H7 (cell line): ENCODE measurements at places on chromosomes 16 and 17.

- DNase-seq = no peak
Observed at GRCh38 chr17:31100840-31101459, 6.2 kb downstream of the NF1 start.

DNA sequence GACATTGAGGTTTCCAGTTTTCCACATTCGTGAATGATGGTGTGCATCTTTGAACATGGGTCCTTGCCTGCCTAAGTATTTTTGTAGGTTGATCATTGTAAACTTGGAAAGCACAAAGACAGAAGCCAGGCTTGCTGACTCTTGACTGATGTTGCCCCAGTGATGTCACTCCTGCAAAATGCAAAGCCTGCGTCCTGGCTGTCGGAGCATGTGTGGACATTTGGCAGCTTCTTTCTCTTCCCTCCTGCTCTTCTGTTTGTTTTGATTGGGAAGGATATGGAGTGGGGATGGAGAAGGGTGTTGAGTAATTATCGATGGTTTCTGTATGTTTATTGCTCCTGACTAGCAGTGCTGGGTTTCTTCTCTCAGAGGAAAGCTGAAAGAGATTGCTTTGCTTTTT lies 3.2 kb downstream of the NDE1 start:
- DNase-seq = no peak

DNA sequence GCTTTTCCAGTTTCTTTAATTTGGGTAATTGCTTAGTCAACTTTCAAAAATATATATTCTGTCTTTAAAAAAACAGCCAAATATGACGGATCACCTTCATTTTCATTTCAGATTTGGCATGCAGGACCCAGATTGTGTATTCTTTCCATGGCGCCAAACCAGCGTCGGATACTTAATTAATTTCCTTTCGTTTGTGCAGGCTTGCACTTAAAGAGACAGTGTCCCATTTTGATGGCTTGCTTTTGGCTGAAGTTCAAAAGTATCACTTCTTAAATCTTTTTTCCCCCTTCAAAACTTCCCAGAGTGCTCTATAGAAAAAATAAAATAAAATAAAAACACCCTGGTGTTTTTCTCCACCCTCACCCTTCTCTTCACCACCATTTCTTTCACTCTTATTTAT lies 394.5 kb upstream of the SOX9 start:
- DNase-seq = no peak

- DNase-seq = no peak
Observed at GRCh38 chr16:48330189-48330840, 54.9 kb downstream of the SIAH1 start.

- no peak for DNase-seq
Observed at GRCh38 chr17:82687375-82687861, 11.1 kb downstream of the RAB40B start.

DNA sequence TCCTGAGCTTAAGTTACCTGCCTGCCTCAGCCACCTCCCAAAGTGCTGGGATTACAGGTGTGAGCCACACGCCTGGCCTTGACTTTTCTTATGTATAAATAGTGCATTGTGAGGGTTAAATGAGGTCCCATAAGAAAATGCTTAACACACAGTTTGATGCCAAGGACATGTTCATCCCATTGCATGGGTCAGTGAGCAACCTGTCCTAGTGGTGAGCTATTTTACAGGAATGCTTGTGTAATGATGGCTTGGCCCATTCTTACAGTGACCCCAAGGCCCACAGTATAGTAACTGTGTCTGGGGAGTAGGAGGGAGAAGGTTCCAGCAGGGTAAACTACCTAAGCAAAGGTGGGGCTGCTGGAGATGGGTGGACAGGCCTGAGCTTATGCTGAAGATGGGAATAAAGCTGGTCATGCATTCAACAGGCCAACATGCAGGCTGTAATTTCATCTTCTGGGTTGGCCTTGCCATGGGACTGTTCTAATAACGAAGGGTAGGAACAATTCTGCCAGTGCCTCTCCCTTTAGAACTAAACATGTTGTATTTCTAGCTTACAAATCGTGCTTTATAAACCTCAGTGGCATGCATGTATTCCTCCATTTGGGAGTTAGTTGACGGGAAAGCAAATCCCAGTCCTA lies 6.2 kb downstream of the ACSF2 start:
- no peak for DNase-seq

GRCh38 chr16:79074541-79074940 lies 526.0 kb downstream of the MAF start:
- DNase-seq = no peak

- no peak for DNase-seq
Observed at GRCh38 chr17:70378076-70378475, 208.7 kb downstream of the KCNJ2 start.

GRCh38 chr17:8237175-8237574 lies 10.7 kb downstream of the CTC1 start:
- DNase-seq = no peak

DNA sequence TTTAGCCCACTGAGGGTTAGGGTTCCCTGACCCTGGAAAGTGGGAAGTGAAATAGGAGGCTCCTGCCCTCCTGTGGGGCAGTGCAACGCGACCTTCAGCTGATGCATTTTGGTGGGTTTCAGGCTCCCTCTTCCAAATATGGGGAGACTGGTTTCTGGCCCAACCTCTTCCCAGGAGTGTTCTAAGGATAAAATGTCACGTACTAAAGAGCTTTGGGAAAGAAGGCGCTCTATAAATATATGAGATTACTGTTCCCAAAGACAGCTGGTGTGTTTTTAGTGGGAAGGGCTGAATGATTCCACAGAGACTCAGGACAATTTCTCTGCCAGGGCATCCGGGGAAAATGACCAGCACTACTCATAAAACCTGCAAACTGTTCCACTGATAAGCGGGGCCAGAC lies 9.8 kb downstream of the SLC35B1 start:
- DNase-seq = no peak

DNA sequence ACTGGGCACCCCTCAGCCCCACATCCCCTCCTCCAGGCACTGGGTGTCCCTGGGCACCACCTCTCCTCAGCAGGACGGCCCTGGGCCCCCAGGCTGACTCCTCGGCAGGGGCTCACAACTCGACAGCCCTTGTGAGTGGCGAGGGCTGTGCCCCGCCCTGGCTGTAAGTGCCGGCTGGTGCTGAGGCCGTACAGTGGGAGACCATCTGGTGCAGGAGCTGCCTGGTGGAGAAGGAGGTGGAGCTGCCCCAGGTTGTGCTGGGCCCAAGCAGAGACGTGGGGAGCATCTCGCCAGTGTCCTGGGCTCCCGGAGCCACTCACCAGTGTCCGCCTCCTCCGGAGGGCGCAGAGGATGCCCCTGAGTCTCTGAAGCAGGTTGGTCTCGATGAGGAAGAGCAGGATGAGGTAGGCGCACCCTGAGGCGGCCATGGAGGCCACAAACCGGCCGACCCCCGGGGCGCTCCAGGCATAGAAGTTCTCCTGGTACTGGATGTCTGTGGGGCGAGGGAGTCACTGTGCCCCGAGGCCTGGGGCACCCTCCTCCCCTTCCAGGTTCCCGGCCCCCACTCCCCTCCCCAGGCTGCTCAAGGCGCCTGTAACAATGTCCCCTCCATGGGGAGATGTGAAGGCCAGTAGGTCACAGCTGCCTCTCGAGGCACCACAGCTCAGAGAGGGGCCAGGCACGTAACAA lies 15.1 kb upstream of the RNPS1 start:
- no peak for DNase-seq

GRCh38 chr17:54956791-54957190 lies 11.7 kb downstream of the COX11 start:
- DNase-seq = peak; percentile 14

DNA sequence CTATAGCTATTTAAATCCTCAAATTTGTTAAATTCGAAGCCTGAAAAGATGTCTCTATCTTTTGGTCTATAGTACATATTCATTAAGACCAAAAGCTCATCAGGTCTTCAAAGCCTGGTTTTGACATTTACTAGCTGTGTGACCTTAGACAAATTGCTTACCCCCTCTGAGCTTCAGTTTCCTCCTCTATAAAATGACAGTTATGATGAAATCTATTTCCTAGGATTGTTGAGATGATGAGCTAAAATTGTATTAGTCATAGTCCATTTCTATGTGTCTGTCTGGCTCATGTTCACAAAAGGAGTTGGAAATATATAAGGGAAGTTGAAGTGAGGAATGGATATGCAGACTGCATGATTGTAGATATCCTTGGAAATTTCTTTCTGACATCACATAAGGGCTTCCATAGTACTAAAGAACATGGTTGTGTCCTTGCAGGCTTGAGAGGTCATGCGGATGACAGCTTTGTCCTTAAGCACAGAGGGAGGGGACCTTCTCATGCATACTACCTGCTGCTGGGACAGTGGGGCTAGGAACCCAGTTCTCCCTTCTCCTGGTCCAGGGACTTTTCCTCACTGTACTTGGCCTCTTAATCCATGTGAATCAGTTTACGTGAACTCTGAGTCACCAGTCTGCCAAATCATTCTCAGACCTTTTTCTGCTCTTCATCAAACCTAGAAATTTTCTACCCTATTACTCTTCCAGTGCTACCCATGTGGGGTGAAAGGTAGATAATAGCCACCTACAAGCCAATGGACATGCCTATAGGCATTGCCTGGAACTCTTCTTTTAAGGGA lies 487.5 kb upstream of the SALL1 start:
- no peak for DNase-seq

DNA sequence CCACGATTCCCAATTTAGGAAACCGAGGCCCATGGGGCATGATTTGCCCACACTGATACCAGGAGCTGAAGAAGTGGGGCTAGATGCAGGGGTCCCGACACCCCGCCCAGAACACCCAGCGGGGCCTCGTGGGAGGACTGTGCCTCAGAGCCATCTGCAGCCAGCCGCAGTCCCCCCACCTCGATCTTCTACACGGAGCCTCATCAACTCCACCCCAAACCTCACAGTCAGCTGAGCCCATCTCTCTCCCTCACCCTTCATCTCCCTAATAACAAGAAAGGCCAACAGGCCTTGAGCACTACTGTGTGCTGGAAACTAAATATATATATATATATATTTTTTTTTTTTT lies 4.2 kb downstream of the ITGAE start:
- DNase-seq = peak; percentile 40

DNA sequence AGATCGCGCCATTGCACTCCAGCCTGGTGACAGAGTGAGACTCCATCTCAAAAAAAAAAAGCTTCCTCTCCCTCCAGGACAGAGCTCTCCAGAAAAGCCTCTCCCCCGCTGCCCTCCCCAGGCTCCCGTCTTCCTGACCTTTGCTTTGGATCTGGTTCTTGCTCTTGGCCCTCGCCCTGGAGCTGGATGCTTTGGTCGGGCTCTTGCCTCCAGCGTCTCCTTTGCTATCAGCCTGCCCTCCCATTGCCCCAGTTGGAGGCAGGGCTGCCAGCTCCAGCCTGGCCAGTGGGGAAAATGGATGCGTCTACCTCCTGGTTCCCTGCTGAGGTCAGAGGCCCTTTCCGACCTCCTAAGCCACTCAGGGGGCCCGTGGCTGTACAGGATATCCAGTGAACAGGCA lies 35.9 kb downstream of the TRARG1 start:
- no peak for DNase-seq

DNA sequence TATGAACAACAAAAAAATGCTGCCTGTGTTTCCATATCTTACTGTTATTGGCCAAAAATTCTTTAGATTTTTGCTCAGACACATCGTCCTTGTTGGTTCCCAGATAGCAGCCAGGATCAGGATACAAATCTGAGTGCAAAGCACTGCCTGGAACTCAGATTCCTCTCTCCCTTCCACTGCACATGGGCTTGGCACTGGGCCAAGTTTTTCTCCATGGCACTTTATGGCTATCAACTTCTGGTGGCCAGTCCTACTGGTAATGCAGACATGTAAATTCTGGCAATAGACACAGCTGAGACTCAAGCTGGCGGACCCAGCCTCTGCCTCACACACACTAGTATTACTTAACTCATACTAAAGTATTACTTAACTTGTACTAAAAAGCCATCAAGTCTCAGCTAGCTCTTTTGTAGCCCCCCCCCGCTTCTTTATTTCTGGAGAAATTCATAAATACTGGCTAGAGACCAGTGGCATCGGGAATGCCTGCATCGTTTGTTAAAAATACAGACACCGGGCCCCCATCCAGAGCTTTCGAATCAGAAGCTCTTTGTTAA lies 181.2 kb upstream of the COX10 start:
- DNase-seq = no peak

- peak; percentile 62 for DNase-seq
Observed at GRCh38 chr16:89695086-89695874, 6.2 kb downstream of the SPATA2L start.

DNA sequence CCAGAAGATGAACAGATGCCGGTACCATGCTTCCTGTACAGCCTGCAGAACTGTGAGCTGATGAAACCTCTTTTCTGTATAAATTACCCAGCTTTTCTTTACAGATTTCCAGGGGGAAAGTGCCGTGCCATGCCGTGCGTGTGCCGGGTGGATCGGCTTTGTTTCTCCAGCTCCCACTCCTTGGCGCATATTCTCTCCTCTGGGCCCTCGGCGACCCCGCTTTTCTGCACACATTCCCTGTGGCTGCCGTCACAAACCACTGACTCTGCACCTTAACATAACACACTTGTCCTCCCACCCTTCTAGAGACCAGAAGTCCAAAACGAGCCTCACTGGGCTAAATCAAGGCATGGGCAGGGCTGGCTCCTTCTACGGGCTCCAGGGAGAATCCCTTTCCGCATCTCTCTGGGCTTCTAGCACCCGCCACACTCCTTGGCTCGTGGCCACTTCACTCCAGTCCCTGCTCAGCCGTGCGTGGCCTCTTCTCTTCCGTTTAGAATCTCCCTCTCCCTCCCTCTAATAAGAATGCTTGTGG lies 164.9 kb downstream of the C16orf95 start:
- no peak for DNase-seq

DNA sequence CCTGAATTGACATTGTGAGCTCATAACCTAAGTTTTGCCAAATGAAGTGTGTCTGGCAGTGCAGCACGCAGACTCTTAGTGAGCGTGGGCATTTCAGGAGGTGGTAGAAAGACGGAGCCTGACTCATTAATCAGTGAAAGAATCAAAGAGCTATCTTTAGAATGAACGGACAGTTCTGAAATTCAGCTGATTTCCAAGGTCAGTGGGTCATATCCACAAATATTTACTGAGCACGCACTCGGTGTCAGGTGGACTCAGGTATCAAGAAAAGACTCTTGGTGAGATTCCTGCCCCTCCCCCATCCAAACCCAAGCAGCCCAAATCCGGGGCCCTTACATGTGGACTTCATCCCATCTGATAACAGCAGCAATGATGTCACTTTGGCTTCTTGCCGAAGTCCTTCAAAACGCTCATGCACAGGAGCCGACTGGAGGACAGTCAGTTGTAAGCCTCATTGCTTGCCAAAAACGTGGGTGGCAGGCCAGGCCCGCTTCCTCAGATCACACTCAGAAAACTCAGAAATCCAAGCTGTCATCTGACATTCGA lies 185.8 kb downstream of the HS3ST3A1 start:
- no peak for DNase-seq

GRCh38 chr16:943971-944370 lies 26.8 kb downstream of the LMF1 start:
- no peak for DNase-seq
